BE2C (cell line): ENCODE measurements at places on chromosomes 3 and 15.

GRCh38 chr3:76361010-76361409, 575.7 kb upstream of the ZNF717 start:
- DNase-seq: no peak

DNA sequence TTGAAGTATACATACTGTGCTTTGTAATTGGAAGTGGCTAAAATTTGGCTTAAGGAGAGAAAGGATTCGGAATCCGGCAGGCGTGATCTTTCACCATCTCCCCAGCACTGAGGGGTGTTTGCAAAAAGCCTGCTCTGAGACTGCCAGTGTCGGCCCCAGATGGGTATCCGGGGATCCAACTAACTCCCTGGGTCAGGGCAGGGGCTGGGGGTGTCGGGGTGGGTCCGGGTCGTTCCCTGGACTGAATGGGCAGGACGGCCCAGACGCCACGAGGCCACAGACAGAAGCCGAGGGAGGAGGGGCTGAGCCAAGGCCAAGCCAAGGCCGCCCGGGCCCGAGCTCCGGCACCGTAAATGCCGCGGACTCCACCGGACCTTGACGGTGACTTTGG, 349 bp downstream of the PPIB start:
- DNase-seq: no peak

- no peak for DNase-seq
These were observed 149.7 kb upstream of the SUCLG2 start for GRCh38 chr3:67804089-67804488.

DNA sequence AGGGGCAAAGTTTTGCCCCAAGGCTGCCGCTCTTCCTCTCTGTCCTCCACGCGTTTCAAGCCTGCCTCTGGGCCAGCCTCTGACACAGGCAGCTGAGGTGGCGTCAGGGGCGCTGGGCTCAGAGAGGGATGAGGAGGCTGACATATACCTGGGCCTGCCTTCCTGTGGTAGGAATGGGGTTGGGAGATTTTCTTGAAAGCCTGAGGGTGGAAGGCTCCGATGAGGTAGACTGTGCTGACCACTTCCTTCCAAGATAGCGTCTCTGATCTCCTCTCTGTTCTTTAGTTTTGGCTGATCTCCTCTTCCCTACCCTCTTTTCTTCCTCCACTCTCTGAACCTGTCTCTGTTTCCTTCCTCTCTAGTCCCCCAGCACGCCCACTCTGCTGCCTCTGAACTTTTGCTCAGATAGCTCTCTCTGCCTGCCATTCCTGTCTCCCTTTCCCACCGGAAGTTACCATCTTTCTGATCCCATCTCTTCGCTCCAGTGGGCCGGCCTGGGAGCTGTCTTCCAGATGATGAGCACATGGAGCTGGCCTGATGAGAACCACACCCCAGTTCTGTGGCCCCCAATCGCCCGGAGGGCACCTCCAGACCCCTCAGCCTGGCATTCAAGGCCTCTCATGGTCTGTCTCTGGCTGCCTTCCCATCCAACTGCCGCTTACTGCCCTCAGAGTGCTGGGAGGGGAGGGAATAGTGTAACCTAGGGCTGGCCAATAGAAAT, 32.5 kb upstream of the LCTL start:
- peak; percentile 66 for DNase-seq

DNA sequence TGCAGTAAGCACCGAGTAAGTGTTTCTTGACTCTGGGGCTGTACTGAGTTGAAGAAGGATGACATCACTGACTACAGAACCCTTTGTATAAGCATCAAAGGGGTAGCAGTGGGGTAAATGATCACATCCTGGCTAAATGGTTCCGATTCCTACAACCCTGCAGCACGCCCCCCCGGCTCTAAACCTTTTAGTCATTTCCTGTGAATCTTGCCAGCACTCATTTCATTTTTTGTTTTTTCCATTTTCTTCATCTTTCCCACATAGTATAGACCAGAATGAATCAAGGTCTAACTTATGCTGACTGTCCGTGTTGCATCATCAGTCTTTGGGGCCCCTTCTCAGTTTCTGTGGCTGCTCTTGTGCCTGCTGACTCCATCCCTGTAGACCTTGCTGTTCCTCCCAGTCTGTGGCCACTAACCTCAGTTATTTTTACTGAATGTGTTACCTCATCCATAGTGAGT, 383.1 kb upstream of the TPRG1 start:
- DNase-seq: no peak
